ENCODE measurements at places on chromosomes 7 and 10.

GRCh38 chr7:55641273-55641691 is 69.0 kb upstream of the VOPP1 start:
- peak; percentile 59 for DNase-seq

GRCh38 chr7:75889223-75889825 is 10.5 kb downstream of the RHBDD2 start:
- no peak for DNase-seq

DNA sequence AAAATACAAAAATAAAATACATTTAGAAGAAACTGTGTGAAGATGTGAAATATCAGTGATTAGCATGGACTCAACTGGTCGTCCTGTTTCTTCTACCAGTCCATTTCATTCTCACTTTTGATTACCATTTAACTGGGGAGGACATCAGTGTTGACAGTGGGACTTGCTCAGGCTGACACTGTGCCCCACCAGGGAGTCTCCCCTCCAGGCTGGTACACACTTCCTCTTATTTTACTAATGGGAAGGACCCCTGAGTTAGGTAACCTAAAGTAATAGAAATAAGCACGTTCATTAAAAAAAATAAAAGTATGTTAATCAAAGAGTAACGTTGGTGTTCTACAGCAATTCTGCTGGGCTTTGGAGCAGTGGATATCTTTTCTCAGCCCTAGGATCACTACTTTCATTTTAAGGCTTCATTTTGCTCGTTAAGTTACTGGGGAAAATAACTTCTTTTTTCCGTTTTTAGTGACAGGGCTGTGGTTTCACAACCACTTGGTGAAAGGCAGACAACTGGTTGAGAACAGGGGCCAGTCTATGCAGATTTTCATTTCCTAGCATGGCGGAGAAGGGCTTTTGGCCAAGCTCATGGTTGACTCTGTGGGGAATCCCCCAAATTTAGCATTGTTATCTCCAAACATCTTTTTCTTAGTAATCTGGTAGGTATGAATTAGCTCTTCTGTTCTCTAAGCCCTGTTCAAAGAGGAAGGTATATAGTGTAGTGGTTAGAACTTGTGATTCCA is 2.1 kb downstream of the SNX10 start:
- DNase-seq: peak; percentile 87

DNA sequence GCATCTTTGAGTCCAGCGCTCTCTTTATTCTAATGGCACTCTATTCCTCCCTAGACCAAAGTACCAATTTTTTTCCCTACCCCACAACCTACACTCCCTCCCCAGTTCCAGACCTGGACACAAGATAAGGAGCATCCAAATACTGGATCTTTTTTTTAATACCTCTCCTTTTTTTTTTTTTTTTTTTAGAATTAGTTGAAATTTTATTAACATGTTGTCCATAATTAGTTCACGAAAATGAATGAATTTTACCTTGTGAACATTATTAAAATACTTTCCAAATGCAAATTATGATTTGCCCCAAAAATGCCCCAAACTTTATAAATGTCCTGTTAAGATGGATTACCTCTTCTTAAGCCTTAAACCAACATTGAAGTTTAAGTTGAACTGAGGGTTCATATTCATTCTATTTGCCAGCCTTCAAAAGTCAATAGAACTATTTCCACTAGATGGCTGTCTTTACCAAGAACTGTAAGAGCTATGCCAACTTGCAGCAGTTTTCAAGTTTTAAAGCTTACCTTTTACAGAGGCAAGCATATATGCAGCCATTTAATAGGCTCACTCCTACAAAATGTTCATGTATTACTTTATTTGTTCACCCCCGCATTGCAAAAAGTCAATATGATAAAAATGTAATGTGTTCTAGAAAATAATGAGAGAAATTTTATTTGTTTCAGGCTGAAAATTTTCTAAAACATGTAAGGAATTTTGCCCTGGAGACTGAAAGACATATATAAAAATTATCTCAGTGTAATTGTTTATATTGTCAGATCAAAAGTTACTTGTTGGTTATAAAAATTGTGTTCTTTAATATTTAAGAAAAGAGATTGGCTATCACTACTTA is 39.7 kb upstream of the TNKS2 start:
- DNase-seq: peak; percentile 66

GRCh38 chr10:44895280-44895679 is 15.9 kb upstream of the TMEM72 start:
- DNase-seq: no peak

GRCh38 chr7:108815815-108816214 is 246.1 kb downstream of the DNAJB9 start:
- no peak for DNase-seq

GRCh38 chr7:104848138-104848990 is 165.6 kb upstream of the KMT2E start:
- DNase-seq: peak; percentile 69

DNA sequence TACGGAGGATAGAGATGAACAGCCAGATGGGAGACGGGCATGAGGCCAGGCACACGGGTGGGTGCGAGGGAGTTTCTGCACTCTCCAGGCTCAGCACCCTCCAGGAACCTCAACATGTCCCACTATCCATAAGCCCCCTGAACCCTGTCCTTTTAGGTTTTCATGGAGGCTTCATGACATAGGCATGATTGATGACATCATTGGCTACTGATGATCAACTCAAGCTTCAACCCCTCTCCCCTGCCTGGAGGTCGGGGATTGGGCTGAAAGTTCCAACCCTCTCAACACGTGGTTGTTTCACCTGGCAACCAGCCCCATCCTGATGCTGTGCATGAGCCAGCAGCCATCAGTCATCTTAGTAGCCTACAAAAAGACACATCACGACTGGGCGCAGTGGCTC is 360.7 kb upstream of the AUTS2 start:
- no peak for DNase-seq

DNA sequence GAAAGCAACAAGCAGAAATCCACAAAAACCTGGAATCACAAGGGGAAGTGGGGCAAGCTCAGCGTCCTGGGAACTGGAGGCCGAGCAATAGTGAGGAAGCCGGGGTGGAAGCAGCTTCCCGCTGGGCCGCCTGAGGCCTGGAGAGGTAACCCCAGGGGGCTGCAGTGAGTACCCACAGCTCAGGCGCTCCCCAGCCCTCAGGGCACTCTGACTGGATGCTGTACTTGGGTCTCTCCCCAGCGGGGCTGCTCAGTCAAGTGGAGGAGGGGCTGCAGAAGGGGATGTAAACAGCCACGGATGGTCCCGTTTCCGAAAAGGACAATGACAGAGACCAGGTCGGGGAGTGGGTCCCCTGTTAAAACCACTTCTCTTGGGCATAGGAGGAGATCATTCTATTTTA is 50.3 kb downstream of the SLIT1 start:
- DNase-seq: no peak

- no peak for DNase-seq
Measured at GRCh38 chr7:37187179-37187578, 261.5 kb downstream of the ELMO1 start.

GRCh38 chr10:43692051-43692825 is 43.6 kb upstream of the ZNF32 start:
- no peak for DNase-seq

GRCh38 chr7:99090771-99091542 is 53.0 kb downstream of the SMURF1 start:
- DNase-seq: no peak

DNA sequence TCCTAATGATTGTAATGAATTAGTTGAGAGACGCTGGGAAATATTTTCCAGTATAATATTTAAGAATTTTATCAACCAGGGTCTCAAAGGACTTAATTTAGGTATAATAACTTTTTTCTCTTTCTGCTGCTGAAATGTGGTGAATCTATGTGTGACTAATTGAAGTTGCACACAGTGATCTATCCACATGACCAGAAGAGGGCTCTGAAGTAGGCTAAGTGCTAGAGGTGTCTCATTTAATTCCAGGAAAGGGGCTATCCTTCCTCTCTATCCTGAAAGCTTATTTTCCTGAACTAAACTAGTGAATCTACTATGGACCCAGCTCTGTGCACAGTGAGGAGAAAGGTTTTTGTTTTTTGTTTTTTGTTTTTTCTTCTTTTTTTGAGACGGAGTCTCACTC is 294.4 kb upstream of the MYO3A start:
- DNase-seq: no peak

DNA sequence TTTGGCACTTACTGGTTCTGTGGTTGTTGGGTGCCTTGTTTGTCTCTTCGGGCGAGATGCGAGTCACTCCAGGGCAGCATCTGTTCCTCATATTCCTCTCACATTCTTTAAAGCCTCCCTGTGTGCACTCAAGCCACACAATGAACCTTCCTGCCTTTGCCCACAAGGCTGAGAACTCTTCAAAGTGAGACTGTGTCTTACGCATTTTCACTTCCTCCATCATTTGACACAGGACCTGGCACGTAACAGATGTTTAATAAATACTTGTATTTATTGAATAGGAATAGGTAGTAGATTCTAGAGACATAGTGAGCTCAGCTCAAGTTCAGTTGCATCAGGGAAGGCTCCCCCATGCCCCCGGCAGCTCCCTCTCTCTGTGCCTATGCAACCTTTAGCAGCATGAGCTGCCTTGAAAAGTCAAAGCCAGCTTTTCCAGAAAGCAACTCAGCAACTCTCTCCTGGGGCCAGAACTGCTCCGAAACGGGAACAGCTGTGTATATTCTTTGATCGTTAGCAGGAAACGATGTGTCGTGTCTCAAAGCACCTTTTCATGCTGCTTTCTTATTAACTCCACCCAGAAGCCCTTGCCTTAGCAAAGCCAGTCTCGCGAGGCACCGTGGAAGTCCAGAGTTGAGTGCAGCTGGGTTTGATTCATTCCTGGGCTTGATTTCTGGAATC is 97.5 kb downstream of the PFKFB3 start:
- peak; percentile 85 for DNase-seq

- DNase-seq: no peak
Measured at GRCh38 chr7:101941481-101942383, 124.3 kb downstream of the CUX1 start.

- DNase-seq: no peak
Measured at GRCh38 chr10:35316218-35316967, 19.9 kb upstream of the CCNY start.

DNA sequence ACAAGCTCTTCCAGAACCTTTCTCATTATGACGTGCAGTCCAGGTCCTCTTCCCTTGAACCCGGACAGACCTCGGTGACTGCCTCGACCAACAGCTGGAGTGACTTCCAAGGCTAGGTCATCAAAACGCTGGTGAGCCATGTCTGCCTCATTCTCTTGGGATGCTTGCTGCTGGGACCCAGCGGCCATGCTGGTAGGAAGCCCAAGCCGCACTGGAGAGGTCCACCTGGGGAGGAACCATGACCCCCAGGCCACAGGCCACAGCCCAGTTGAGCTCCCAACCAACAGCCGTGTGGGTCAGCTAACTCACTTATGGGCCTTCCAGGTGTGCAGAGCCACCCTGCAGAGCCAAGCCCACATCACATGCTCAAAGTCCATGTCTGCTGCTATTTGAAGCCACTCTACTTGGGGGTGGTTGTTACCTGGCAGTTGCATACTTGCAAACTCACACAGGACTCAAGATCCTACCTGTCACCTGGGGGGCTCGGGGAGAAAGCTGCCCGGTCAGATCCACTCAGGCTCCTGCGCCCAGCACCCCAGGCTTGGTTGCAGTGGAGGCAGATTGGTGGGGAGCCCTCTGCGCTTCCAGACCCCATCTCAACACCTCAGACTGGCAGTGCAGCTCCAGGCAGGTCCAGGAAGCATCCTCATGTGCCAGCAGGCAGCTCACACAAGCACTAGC is 57.0 kb downstream of the MICALL2 start:
- no peak for DNase-seq

- no peak for DNase-seq
Measured at GRCh38 chr10:9443758-9444157, 1389.3 kb downstream of the GATA3 start.

DNA sequence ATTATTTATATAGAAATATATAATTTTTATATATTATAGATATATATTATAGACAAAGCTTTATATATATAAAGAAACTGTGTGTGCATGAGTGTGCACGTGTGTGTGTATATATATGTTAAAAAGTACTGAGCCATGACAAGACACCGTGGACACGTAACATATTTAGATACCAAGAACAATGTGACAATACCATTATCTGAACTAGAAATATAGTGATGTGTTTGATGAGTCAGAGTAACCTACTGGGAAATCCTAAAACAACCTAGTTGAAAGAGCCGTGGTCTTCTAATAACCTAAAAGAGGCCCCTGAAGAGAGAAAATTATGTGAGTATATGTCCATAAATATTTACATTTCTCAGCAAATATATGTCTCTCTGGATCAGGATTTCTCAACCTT is 50.7 kb upstream of the ITGB8 start:
- DNase-seq: no peak

DNA sequence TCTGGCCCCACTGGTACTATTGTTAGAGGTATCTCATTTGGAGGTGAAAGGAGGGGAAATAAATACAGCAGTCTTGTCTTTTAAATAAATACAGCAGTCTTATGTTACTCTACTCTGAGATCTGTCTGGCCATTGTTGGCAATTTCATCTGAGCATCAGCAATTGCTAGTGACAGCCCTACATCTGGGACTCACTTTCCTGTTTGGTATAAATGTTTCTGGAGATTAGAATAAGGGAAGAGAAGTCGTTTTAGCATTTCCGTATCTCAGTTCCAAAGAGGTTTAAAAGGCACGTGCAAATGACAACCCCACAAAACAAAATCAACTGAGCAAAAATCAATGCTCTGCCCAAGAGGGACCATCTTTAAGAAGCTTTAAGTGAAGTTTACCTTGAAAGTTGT is 18.1 kb upstream of the CNNM2 start:
- DNase-seq: no peak

DNA sequence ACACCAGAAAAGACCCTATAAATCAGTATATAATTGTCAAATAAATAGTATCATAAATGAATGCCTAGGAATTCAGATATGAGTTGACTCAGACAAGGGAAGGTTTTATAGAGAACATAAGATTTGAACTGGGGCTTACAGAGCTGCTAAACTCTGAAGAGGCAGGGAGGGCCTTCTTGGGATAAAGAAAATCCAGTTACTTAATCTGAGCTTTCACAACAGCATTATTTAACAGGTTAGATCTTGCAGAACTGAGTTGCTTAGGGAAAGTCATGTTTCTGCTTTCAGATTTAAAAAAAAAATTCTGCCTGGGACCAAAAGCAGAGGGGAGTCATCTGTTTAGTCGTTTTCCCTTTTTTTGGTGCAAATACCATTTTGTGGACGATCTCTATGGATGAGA is 594.8 kb upstream of the FZD8 start:
- no peak for DNase-seq

- no peak for DNase-seq
Measured at GRCh38 chr10:34786464-34786863, 28.6 kb downstream of the PARD3 start.

DNA sequence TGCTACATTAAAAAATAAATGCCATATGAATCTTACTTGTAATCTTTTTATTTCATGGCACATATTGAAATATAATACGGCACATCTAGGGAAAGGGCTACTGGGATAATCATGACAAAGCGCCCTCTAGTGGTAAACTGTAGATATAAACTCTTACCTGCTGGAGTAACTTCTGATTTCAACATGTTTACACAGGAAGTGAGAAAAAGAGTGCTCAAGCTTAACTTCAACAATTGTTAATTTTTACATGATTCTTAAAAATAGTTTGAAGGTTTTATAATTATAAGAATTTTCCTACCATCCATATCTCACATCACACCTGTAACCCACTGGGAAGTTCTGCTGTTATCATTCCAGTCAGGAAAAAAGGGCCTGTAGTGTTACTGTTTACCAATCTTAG is 2.0 kb upstream of the HEPACAM2 start:
- DNase-seq: peak; percentile 80

- DNase-seq: no peak
Measured at GRCh38 chr10:75123088-75123682, 11.7 kb downstream of the SAMD8 start.

- no peak for DNase-seq
Measured at GRCh38 chr7:127901895-127902703, 129.1 kb downstream of the LRRC4 start.

Measured in suppressor macrophage treated with lipopolysaccharide for 4 hours (primary cell).